ENCODE measurements at places on chromosomes 5 and 9.

DNA sequence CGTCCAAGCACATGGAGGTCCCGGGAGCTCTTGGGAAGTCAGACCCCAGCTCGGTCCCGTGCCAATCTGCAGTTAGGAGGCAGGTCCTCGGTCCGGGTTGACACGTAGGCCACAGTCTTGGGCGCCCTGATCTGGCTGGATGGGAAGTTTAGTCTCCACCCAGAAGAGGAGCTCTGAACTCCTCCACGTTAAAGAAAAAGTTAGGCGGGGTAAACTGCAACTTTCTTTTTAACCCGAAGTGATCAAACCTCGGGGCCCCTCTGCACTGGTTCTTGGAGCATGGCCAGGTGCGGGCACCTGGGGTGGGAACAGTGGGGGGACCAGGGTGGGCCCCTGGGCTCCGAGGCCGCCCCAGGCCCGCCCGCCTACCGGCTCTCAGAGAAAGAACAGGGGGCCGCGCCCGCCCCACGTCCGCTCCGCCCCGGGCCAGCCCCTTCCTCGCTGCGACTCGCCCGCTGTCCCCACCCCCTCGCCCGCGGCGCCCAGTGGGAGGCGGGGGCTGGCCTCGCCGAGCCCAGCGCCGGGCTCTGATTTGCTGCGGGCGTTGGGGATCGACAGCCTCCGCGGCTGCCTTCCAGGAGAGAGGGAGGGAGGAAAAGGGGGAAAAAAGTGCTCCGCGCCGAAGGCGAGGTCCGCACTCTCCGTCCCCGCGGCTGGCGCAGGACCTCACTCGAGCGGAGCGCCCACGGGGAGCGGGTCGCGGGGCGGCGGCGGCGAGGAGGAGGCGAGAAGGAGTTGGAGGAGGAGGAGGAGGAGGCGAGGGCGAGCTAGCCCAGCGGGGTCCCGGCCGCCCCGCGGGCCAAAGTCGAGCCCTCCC is at the start of gene COL5A1:
COL5A1 (plus strand) TSS at position 631 of the 817 bp plus-strand sequence. CDS start 385 bp downstream, outside the sequence.
- DNase-seq: peak; percentile 50

DNA sequence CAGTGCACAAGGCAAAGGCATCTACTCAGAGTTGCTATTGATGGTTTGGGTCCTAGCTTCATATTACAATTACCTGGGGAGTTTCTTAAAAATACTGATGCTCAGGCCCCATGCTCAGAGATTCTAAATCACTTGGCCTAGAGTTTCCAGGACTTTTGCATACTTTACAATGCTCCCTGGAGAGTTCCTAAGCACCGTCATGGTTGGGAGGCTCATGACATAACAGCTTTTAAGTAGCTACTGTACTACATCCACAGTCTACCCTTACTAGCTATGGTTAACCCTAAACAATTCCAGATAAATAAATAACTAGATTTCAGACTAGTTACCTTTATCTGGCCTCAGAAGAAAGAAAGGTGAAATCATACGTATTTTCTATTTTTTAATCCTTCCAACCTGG is 414.4 kb downstream of the PDE4D start:
- DNase-seq: no peak

GRCh38 chr5:148145916-148146315 is 22.4 kb upstream of the SPINK14 start:
- DNase-seq: no peak

- no peak for DNase-seq
Observed at GRCh38 chr9:128657344-128657704, 677 bp upstream of the DYNC2I2 start.

DNA sequence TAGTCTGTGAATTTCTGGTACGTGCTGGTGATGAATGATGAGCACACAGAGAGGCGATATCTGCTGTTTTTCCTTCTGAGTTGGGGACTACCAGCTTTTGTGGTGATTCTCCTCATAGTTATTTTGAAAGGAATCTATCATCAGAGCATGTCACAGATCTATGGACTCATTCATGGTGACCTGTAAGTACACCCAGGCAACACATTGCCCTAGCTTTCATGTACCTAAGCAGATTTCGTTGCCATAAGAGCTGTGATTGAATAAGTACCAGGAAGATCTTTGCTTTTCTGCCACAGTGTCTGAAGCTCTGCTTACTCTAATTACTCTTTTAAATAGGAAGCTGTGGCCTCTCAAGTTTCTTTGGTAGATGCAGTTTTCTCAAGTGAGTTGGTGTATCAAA is 397.8 kb downstream of the ARRDC3 start:
- no peak for DNase-seq

DNA sequence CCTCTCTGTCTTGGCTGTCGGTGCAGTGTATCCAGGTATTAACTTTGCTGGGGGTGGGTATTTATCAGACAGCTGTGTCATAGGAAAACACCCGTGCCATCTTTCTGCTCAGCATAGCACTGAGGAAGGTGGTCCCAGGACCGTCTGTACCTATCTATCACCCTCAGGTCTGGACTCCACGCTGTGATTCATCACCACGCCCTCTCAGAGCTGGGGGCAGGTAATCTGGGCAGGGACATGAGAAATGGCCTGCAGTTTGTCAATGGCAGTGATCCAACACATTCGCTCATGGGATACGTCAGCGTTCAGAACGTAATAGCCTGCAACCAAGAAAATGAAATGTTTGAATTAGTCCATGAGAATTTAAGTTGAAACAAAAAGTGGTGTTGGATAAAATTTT is 151.6 kb upstream of the MAP1B start:
- DNase-seq: no peak

GRCh38 chr9:128323212-128323730 is 632 bp downstream of the COQ4 start:
- DNase-seq: no peak

- no peak for DNase-seq
Observed at GRCh38 chr5:26329562-26330189, 708.7 kb downstream of the CDH9 start.

DNA sequence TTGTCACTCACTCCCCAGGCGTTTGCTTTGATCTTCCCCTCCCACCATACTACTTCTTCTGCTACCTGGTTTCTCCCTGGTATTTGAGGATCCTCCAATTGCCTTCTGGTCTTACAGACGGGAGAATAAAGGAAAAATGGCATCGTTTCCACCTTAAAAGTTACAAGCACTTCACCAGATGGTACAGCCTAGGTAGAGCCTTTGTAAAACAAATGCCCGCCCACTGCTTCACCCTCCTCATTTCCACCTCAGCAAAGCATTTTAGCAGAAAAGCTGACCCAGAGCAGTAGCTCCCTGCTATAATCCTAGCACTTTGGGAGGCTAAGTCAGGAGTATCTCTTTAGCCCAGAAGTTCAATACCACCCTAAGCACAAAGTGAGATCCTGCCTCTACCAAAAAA is 5.1 kb upstream of the ANXA2R start:
- DNase-seq: no peak

DNA sequence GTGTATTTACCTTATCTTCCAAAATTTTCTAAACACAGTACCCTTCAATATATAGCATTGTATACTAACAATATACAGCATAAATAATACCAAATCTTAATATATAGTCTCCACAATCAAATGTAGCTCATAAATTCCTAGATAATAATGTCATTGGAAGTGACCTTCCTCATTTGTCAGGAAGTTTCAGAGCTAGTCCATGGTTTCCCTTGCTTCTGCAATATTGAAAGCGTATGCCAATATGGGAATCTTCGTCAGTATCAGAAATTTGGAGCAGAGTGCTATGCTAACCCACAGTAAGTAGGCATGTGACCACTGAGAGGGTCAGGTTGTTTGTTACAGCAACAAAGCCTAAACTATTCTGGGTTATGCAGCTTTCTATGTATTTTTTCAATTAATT is 774.9 kb upstream of the CDH10 start:
- no peak for DNase-seq

- no peak for DNase-seq
Observed at GRCh38 chr5:134029156-134029555, 24.4 kb upstream of the VDAC1 start.

DNA sequence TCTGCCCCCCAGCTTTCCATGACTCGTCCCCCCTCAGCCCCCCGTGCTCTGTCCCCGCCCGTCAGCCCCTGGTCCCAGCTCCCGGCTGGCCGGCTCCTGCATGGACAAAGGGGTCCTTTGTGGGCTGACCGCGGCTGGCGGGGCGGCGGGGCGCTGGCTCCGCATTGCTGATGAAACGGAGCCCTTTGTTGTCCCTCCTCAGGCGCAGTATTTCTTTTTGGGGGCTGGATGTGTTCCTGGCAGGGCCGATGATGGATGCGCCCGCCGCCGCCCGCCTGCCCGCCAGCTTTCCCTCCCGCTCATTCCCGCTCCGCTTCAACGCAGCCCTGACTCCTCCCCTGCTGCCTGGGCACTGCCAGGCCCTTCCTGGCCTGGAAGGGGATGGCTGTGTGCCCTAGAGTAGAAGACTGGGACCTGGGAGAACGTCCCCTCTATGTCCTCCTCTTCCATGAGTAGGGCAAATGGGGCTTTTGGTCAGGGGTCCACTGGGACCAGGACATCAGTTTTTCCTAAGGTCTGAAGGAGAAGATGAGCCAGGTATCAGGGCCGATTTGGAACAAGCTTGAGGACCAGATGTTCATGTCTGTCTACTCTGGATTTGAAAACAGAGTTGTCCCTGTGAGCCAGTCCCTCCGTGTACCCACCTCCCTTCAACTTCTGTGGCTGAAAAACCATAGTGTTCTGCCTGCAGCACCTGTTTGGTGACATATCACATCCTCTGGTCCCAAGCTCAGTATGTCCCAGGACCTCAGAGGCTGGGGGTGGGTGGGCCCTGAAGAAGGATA is 29.0 kb downstream of the CXXC5 start:
- DNase-seq: no peak

GRCh38 chr5:77644371-77645157 is 6.1 kb upstream of the OTP start:
- no peak for DNase-seq

GRCh38 chr9:98906273-98907040 is 37.2 kb upstream of the COL15A1 start:
- DNase-seq: no peak

DNA sequence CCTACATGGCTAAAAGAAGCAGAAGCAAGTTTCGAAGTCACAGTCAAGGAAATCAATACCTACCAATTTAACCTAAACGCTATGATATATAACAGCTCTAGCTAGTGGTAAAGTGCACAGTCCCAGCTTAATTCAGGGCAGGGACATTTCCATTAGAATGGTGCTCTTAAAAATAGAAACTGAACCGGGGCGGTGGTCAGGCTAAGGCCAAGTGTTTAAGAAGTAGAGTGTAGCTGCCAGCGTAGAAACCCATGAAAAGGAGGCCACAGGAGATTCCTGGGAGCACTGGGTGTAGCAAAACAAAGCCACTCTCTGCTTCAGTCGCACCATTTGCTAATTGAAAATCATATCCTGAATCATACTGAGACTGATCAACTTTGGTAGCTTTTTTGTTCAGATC is 28.8 kb downstream of the PPIC start:
- no peak for DNase-seq

DNA sequence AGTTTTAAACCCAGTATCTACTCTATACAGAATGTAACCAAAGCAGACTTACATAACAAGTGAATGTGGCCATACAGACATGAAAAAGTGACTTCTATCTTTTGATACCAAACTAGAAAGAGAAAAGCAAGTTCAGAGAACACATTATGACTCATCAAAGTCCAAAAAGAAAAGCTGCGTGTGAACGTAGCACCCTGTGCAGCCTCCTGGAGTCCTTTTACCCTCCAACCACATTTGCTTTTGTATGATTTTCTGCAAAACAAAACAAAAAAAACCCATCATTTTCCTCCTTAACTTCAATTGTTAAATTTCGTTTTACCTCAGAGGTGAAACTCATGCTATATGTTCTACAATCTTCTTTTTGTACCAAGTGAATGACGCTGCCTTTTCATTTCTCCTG is 2.8 kb upstream of the SMARCA2 start:
- DNase-seq: no peak

DNA sequence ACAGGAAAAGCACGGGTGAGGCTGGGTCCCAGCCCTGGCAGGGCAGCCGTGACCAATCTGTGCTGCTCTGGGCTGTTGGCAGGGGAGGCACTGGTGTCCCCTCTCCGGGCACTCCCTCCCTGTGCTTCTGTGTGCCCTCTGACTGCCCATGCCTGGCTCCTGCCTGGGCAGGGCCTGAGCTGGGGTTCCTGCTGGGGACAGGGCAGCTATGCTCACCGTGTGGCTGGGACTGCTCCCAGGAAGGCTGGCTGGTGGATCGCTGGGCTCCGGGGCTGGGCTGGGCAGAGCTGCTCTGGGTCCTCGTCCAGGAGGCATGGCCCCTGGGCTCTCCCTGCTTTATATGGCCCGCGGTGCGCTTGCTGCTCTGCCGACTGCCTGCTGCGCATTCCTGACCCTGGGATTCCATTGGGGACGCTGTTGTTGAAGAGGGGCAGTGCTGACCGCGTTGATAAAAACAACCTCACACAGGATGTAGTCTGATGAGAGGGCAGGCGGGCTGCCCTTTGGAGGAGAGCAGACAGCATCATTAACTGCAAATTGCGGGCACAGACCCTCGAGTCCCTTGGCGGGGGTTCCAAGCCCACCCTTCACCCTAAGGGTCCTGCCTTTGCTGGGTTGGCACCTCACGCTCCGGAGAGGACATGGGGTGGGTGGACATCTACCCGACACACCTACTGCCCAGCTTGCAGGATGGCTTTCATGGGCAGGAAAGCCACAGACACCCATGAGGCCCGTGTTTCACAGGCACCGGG is 955 bp downstream of the QRFP start:
- DNase-seq: no peak

- no peak for DNase-seq
Observed at GRCh38 chr9:71748280-71748743, 20.0 kb downstream of the CEMIP2 start.

DNA sequence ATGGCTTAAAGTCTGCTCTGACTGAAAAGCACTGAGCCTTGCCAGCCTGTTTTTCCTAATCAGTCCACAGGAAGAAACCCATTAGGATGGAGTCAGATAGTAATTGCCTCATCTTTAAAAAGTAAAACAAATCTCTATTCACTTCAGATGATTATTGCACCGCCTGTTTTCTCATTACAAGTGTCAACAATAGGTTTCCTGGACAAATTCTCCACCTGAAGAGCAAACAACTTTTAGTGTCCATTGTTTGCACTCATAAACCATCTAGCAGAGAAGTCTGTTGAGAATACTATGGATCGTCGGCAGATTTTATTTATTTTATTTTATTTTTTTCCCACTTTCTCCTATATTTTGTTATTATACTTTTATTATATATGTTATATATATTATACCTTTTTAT is 20.3 kb downstream of the C5orf63 start:
- DNase-seq: no peak

GRCh38 chr5:3214838-3215374 is 380.7 kb upstream of the IRX1 start:
- DNase-seq: no peak

- no peak for DNase-seq
Observed at GRCh38 chr5:129384193-129384592, 75.9 kb upstream of the ADAMTS19 start.
